ENCODE measurements at places on chromosomes 13 and 19. TPM values are rescaled to one million over a fixed set of nuclear protein-coding genes. Genes with fewer than 3 reads are reported as not detected.

The CYP4F2 gene
- not detected for total RNA-seq

The LRRC8E gene
- not detected for total RNA-seq

The TNFRSF19 gene
- total RNA-seq, result not detected

- no peak overlapping the region for H3K27ac ChIP-seq
- peaks cover 16% of the 10 kb centered on the region for H3K36me3 ChIP-seq
- H3K4me3 ChIP-seq, result peak overlapping the region; percentile 84
- no peak for DNase-seq
Measured at GRCh38 chr19:17719730-17720400, 585 bp downstream of the MAP1S start.

- H3K27me3 ChIP-seq, result peaks cover 45% of the 10 kb centered on the region
- peaks cover 64% of the 10 kb centered on the region for H3K4me1 ChIP-seq
- no peaks in the 10 kb centered on the region for H3K36me3 ChIP-seq
Measured at GRCh38 chr13:113840541-113841352, 23.1 kb downstream of the GAS6 start.

- peaks cover 21% of the 10 kb centered on the region for H3K4me1 ChIP-seq
- DNase-seq, result no peak
- H3K27ac ChIP-seq, result no peak overlapping the region
Measured at GRCh38 chr19:9144920-9145319, 4.7 kb downstream of the ZNF317 start.

- DNase-seq, result no peak
- no peak overlapping the region for H3K27ac ChIP-seq
- H3K4me1 ChIP-seq, result no peaks in the 10 kb centered on the region
- no peak overlapping the region for H3K4me3 ChIP-seq
Measured at GRCh38 chr13:47480121-47480520, 521.0 kb downstream of the SUCLA2 start.

DNA sequence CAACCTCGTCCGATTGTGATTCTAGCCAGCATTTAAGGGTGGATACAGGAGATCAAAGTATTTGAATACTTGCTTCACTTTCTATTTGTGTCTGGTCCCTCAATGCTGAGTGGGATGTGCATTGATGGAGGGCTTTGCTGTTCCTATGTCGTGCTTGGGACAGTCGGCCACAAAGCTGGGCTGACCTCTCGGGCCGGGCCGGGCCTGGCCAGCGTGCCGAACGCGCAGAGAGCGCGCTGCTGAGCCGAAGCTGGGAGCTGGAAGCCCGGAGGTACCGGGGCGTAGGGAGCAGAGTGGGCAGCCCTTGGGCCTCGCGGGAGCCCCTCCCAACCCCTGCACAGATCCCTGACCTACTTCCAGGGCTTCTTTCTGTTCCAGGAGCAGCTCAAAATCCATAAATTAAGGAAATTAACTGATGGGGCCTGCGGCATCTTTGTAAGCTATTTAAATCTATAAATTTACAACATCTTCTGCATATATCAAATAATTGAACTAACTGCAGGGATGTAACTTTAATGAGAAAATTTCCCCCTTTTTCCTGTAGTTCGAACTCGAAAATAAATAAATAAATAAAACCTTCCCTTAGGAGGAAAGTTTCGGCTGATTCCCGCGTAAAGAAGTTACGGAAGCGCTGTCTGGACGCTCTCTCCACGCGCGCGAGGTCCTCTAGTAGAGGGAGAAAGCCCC, 1.8 kb upstream of the KCTD15 start:
- peak overlapping the region; percentile 33 for H3K4me3 ChIP-seq
- H3K36me3 ChIP-seq, result no peaks in the 10 kb centered on the region
- no peak overlapping the region for H3K27ac ChIP-seq
- no peaks in the 10 kb centered on the region for H3K27me3 ChIP-seq
- no peak for DNase-seq

DNA sequence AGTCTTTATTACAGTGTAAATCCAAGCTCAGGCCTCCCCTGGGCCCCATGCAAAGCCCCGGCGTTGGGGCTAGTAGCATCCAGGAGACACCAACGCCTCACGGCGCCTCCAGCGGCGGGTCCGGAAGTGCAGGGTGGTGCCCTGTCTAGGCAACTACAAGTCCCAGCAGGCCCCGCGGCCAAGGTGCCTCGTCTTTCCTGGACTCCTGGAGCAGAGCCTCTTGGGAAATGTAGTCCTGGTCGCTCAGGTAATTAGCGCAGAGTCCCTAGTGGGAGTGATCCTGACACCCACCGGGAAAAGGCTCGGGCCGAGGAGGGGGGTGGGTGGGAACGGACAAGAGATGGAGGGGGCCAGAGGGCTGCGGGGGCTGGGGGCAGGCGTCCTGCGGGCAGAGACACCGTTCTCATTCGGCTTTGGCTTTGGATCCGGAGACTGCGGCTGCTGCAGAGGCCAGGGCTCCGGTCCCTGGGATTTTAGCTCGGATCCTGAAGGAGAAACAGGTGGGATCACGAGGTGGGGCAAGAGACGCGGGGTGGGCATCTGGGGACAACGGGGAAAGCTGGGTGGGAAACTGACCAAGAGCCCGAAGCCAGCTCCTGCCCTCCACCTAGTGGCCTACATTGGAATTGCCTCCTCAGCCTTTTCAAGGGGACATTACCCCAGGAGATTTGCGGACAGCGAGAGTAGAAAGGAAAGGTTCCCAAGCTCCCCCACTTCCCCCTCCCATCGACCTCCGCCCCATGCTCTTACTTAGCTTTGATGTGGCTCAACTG, 11.4 kb downstream of the RTN2 start:
- peaks cover 14% of the 10 kb centered on the region for H3K27me3 ChIP-seq
- no peaks in the 10 kb centered on the region for H3K4me1 ChIP-seq
- H3K36me3 ChIP-seq, result no peaks in the 10 kb centered on the region
- peak; percentile 97 for DNase-seq

DNA sequence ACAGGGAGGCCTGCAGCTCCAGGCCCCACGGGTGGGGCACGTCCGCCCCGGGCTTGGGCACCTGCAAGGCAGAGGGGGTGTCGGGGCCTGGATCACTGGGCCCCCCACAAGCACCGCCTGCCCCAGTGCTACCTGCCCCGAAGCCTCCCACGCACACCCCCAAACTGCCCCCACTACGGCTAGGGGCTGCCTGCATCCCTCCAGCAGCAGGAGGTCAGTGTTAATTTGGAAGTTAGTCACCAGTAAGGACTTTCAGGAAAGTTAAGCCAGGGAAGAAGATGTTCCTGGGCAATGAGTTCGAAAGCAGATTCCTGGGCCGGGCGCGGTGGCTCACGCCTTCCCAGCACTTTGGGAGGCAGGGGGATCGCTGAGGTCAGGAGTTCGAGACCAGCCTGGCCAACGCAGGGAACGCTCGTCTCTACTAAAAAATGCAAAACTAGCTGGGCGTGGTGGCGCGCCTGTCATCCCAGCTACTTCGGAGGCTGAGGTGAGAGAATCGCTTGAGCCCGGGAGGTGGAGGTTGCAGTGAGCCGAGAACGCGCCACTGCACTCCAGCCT, 5.5 kb downstream of the PEAK3 start:
- no peaks in the 10 kb centered on the region for H3K36me3 ChIP-seq
- H3K4me1 ChIP-seq, result peaks cover 48% of the 10 kb centered on the region
- no peak for DNase-seq
- H3K27ac ChIP-seq, result no peak overlapping the region
- no peak overlapping the region for H3K4me3 ChIP-seq
- H3K27me3 ChIP-seq, result no peaks in the 10 kb centered on the region

All from T-cell (primary cell).